NCI-H2081 treated with DMSO at 0.1 percent for 48 hours (cell line): ENCODE measurements at places on chromosomes 3 and 15.

GRCh38 chr15:77027697-77028450, 32.9 kb downstream of the PSTPIP1 start:
- DNase-seq, result no peak

- DNase-seq, result no peak
Measured at GRCh38 chr3:76990606-76991005, 49.3 kb upstream of the ROBO2 start.

GRCh38 chr3:99783011-99783573, 34.6 kb upstream of the CMSS1 start:
- no peak for DNase-seq

- peak; percentile 7 for DNase-seq
Measured at GRCh38 chr3:107928084-107928445, 162.8 kb downstream of the CD47 start.

GRCh38 chr3:71652781-71653413, 69.4 kb upstream of the FOXP1 start:
- DNase-seq, result peak; percentile 30

- DNase-seq, result no peak
Measured at GRCh38 chr3:29274667-29275066, 6.2 kb upstream of the RBMS3 start.

DNA sequence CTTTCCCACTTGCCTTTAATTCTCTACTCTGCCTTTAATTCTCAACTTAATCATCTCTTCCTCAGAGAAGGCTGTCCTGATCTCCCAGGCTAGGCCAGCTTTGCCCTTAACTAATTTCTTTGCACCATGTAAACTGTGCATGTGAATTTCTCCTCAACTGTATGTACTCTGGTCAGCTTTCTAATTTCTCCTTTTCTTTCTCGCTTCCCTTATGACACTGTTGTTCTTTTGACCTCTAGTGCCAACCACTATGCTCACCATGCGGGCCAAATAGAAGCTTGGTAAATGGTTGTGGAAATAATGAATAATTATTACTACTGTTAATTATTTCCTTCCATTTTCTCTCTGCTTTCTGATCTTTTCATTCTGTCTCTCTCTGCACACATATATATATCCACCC, 269.0 kb upstream of the CRBN start:
- no peak for DNase-seq

DNA sequence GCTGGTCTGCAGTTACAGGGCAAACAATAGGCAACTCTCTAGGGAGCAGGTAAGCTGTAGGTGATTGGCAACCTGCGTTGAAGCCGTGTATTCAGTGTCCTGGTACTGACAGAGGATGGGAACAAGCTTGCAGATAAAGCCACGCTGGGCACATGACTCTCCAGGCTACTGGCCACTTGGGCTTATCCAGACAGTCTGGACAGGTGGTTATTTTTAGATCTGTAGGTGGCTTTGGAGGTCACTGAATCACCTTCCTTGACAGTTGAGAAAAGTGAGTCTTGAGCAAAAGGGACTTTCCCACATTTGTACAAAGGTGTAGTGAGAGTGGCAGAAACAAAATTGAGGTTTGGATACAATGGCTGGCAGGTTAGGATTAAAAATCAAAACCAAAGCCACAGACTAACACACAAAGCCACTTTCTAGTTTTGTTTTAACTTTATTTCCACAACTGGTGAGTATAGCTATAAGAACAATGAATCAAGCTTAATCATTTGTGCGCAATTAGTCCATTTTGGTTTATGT, 22.3 kb upstream of the IL1RAP start:
- DNase-seq, result no peak
